HAP-1 (cell line): ENCODE measurements at places on chromosomes 1 and 21.

GRCh38 chr1:29519788-29520110 is 283.4 kb downstream of the PTPRU start:
- DNase-seq = no peak

DNA sequence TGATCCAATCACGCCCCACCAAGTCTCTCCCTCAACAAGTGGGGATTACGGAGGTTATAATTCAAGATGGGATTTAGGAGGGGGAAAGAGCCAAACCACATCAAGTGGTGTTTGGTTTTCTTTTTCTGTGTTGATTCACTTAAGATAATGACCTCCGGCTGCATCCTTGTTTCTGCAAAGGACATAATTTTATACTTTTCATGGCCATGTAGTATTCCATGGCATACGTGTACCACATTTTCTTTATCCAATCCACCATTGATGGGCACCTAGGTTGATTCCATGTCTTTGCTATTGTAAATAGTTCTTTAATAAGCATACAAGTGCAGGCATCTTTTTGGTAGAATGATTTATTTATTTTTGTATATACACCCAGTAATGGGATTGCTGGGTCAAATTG is 162.5 kb upstream of the JUN start:
- DNase-seq = no peak

- DNase-seq = no peak
Observed at GRCh38 chr1:183000167-183000962, 22.9 kb upstream of the LAMC1 start.

DNA sequence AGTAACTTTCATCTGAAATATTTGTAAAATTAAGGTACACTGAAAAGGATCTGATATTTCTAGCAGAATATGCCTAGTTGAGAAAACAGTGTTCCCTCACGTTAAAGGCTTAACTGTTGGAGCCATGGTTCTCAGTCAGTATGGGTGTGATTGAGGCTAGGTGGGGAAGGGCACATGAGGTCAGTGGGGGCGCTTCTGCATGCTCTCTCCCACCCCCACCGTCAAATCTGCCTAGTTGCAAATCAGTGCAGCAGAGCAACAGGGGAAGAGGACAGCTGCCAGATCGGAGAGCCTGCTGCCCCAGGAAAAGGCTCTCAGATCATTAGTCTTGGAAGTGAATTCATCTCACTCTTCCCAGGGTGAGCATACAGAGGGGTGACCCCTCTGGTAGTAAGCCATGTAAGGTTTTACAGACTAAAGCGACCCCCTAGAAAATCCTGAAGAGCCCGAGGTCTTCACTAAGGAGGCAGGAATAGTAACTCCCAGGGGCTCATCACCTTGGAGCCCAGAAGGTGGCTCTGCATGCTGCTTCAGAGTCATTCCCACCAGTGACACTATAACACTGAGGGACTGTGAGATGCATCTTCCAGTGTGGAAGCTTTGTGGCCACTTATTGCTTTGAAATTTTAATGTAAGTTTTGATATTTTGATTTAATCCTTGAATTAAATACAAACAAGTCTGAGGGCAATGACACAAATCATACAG is 83.1 kb upstream of the BARHL2 start:
- DNase-seq = no peak

- no peak for DNase-seq
Observed at GRCh38 chr1:150420560-150421265, 56.8 kb downstream of the RPRD2 start.

DNA sequence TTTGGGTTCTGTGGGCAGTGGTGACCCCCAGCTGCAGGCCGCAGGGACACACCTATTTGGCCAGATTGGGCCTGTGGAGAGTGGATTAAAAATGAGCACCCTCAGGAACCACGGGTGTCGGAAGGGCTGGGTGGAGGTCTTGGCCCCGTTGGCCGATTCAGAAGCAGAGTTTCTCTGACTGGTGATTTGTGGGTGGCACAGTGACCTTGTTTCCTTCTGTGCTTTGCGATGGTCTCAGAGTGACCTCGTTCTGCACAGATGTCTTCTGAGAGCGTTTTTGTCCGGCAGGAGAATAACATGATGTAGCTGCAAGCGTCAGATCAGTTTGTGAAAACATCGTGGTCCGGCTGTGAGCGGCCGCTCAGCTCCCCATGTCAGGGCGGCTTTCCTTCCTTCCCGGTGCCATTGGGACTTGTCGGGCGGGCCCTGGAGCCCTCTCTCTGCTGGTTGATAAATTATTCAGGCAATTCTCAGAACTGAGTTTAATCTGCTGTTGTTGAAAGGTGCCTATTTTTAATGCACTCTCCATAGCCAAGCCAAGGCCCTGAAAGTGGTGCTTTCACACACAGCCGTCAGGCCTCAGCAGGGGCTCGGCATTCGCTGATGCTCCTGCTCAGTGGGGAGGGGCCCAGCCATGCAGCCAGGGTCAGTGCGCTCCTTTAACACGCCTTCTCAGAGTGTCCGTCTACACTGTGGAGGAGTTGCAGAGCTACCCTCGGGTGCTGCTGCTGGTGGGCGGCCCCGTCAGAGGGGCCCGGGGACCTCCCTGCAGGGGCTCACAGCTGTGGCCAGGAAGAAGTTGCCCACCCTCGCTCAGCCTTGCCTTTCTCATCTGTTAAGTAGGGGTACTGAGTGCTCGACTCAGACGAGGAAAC is 26.8 kb downstream of the TRPM2 start:
- no peak for DNase-seq

DNA sequence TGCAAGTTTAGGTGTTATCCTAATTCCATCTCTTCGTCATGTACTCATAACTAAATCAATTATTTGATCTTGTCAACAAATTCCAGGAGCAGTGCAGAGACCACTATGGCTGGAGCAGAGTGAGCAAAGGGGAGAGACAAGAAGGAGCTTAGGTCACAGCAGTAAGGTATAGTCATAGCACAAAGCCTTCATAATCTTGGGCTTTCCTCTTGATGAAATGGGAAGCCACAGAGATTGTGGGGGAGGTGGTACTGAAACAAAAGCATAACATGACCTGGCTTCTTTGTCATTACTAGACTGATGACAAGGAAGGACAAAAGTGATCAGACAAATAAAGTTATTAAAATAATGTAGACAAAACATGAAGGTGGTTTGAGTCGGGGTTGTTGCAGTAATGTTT is 60.1 kb upstream of the PTGS2 start:
- no peak for DNase-seq

- no peak for DNase-seq
Observed at GRCh38 chr1:46064708-46065107, 67.7 kb downstream of the PIK3R3 start.

DNA sequence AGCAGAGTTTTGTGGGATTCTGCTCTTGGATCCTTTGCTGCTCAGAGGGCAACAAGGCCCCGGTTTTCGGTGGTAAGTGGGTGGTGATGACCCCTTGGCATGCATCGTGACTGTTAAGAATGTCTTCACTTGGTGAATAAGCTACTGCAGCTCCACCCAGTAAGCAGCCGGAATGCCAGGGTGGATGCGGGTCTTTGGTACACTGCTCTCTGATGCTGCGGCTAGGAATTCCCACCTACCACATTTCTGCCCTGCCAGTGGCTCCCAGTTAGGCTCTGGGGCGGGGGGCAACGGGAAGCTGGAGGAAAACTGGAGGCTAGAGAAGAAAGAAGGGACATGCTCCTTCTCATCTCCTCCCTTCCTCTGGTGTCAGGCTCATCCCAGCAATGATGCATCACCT is 180.4 kb upstream of the GALNT2 start:
- DNase-seq = no peak

DNA sequence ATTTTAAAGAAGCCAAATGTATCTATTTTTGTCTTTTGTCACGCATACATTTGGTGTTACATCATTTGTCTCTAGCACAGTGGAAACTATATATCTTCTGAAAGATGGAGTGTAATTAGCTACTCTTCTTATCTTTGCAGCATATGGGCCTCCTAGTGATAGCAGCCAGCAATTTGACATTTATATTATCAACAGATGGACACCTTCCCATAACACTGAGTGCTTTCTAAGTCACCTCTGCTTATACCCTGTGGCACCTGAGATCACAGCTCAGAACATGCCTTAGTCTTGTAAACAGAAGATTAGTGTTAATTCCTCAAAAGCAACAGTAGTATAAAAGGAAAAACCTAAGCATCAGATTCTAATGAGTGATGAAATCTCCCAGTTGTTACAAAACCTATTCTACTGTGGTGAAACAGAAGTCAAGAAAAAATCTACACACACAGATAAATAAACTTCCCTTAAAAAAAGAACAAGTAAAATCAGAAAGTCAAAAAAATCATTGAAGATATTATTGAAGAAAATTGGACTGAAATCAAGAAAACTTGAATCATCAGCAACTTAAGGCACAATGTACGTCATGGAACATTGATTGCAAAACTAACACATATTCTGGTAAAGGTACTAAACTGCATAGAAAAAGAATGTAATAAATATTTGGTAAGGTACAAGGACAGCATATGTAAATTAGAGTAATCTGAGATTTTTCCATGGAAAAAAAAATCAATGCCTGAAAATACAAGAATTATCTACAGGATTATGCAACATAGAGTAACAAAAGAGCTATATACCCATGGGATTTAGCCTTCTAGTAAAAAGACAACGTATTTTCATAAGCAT is 61.7 kb downstream of the KCNT2 start:
- peak; percentile 54 for DNase-seq

DNA sequence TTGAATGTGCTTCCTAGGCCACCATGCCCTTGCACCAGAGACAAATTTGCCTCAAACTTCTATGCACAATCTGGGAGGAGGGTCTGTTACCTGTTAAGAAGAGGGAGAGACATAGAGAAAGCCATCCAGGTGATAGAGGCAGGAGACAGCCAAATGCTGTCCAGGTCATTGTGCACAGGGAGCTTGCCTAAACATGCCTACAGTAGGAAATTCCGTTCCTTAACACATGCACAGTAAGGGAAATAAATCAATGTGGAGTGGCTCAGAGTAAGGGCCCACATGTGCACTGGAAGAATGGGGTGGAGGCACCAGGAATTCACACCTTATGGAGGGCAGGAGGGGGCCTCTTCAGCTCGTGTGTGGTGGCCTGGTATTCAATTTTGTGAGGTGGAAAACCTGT is 19.5 kb upstream of the CREG1 start:
- DNase-seq = no peak

DNA sequence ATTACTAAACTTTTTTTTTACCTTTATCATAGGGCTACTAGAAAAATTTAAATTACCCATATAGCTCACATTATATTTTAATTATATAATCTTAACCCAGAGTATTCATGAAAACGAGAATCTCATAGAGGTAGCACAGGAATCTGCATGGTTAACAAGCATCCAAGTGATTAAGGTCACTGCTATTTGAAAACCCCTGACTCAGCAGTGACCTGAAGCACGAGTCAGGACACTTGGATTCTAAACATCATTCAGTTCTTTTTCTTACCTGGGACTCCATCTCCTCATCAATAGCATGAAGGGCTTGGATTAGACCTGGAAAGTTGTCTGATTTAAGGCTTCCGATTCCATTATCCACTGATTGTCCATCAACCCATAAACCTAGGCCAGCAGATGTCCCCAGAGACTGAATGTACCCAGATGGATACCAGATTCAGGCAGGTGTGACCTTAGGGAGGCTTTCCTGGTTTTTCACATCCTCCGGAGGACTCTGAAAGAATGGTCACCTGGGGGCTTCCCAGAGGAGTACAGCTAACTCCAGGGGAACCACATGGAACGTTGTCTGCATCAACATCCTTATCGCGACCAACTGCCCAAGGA is 174.3 kb downstream of the SETD4 start:
- no peak for DNase-seq

GRCh38 chr1:169576935-169577331 is 9.3 kb downstream of the F5 start:
- no peak for DNase-seq

GRCh38 chr1:228095938-228096337 is 7.2 kb downstream of the C1orf35 start:
- DNase-seq = no peak

DNA sequence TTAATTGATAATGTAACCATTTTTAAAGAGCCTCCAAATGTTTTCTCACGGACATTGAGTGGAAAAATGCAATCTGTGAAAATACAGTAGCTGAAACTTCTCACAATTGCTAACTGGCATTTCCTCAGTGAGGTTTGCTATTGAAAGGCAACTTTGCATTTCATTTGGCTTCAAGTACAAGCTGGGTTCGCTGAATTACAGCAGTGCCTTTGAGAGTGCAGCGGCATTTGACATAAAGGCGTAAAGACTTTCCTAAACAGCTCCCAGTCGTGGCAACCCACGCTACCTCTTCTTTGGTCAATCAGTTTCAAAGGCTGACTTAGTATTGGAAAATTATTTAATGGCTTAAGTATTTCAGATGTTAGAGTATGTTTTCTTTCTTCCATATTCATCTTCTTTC is 39.3 kb upstream of the ZBTB18 start:
- DNase-seq = no peak

DNA sequence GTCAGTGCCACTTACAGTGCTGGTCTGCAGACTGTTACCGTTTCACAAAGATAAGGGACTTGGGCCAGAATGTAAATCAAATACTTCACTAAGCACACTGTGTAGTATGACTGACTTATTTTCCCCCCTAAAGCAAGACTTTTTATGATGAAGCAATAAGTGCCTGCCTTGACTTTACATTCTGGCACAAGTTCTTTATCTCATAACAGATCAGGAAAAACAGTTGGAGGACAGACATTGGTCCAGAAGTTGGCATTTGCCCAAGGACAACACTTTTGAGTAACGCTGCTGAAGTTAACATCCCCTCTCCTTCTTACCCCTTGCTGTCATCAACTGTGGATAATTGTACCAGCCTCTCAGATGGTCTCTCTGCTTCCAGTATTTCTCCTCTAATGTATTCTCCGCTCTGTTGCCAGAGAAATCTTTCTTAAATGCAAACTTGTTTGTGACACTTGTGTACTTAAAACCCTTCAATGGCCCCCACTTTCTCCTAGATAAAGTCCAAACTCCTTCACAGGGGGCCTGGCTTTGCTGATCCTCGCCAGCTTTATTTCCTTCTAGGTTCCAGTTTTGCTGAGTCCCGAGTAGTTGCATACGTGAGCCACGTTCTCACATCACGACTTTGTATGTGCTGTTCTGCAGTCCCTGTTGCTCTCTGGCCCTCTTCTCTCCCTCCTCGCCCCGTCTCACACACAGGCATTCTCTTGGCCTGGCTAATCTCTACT is 45.7 kb downstream of the S1PR1 start:
- DNase-seq = no peak
